ENCODE measurements at places on chromosomes 11 and 22.

GRCh38 chr22:43502306-43502874 lies 90.6 kb downstream of the MPPED1 start:
- no peak for DNase-seq

GRCh38 chr11:102798012-102798746 lies at the start of gene MMP1:
MMP1 (minus strand) TSS chr11:102798160; CDS start chr11:102798092, 68 bp downstream.
- DNase-seq = no peak

- no peak for DNase-seq
These were observed 2.5 kb upstream of the STK33 start for GRCh38 chr11:8596504-8597046.

DNA sequence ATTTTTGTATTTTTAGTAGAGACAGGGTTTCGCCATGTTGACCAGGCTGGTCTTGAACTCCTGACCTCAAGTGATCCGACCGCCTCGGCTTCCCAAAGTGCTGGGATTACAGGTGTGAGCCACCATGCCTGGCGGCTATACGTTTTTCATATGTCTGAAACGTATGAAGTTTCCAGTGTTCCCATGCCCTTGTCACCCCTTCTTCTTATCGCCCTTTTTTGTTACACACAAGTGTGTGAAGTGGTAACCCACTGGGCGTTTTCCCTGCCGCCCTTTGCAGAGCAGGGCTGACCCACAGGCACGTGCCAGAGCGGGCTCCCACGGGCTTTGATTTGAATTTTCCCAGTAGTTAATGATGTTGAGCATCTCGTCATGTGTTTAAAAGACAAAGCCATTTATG lies 17.0 kb downstream of the PIM3 start:
- no peak for DNase-seq

DNA sequence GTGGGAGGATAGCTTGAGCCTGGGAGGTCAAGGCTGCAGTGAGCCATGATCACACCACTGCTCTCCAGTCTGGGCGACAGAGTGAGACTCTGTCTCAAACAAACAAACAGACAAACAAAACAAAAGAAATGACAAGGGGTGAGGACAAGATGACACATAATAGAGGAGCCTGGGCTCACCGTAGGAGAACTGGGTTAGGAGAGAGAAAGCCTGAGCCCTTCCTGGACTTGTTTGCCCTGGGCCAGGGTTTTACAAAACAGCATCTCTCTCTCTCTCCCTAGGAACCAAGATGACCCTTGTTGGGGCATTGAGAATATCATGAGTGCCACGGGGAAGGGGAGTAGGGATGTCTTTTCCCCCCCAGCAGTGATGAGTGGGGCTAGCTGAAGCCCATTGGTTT lies 15.7 kb downstream of the ROBO3 start:
- DNase-seq = no peak

DNA sequence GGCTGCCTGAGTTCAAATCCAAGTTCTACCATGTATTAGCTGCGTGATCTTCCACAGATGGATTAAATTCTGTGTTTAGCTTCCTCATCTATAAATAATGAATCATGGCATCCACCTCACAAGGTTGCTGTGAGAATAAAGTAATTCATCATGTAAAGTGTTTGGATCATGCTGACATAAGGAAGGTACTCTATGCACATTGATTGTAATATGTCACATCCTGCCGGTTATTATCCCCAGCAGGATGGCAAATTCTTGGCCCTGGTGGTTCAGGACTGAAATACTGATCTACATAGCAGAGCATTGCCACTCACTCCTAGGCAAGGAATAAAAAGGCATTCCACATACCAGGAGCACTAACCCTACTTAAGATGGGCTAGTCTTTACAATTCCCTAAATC lies 40.8 kb downstream of the LGR4 start:
- DNase-seq = no peak

All from T-helper 22 cell (primary cell).